ENCODE measurements at places on chromosomes 12 and 14.
A peak's percentile ranks its signal among the peaks of the same experiment; 100 is the strongest.

- no peak for DNase-seq
Observed at GRCh38 chr12:78684419-78684818, 180.2 kb upstream of the SYT1 start.

- no peak for DNase-seq
Observed at GRCh38 chr14:35362911-35363374, 41.6 kb downstream of the NFKBIA start.

GRCh38 chr12:67147447-67147846 is 121.7 kb upstream of the CAND1 start:
- DNase-seq, result no peak

- no peak for DNase-seq
Observed at GRCh38 chr14:97687944-97688630, 890.9 kb downstream of the VRK1 start.

DNA sequence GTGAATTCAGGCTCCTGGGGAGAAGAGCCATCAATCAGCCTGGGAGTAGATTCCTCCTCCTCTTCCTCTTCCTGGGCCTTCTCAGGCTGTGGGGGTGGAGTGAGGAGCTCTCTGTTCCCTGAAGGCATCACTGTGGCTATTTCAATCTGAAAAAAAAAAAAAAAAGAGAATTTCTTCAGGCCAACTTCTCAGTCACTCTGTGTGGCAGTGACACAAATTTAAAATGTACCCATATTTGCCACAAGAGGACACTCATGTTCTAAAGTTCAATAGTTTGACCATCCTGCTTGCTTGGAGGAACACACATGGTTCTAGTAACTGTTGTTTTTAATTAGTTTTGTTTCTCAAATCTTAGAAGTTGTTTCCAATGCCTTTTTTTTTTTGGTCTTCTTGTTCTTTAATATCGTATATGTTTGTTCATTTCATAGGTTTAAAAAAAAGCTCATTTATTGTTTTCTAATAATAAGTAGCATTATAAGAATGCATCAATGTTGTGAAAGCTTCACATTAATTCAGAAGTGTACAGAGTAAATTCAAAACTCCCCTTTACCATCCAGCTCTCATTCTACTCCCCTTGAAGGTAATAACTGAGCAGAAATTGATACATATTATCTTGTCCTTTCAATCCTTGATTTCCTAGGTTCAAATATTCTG is 23.3 kb upstream of the CCER1 start:
- DNase-seq, result no peak

GRCh38 chr12:39975374-39975918 is 130.4 kb downstream of the SLC2A13 start:
- no peak for DNase-seq

DNA sequence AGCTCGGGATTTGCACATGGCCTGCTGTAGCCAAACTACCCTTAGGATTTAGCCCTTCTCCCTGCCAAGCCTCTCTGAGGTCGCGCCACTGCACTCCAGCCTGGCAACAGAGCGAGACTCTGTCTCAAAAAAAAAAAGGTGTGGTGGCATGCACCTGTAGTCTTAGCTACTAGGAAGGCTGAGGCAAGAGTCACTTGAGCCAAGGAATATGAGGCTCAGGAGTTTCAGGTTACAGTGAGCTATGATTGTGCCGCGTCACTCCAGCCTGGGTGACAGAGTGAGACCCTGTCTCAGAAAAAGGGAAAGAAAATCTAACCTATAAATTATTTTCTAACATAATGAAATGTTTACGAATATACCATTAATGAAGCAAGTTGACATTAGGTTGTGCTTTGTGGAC is 29.7 kb downstream of the ESRRB start:
- no peak for DNase-seq

DNA sequence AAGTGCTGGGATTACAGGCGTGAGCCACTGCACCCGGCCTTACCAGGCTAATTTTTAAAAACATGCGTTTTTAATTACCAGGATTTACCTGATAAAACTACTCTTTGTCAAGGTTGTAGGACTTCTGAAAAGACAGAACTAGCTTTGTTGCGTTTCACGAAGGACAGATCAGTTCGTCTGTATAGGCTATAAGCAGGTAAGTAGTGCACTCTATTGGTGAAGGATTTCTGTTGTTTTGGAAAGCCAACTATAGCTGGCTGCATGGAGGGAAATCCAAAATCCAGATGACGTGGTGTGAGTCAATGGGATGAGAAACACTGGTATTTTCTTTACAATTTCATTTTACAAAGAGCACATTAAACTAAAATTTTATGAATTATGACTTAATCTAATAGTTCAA is 14.6 kb downstream of the GNPNAT1 start:
- DNase-seq, result no peak

DNA sequence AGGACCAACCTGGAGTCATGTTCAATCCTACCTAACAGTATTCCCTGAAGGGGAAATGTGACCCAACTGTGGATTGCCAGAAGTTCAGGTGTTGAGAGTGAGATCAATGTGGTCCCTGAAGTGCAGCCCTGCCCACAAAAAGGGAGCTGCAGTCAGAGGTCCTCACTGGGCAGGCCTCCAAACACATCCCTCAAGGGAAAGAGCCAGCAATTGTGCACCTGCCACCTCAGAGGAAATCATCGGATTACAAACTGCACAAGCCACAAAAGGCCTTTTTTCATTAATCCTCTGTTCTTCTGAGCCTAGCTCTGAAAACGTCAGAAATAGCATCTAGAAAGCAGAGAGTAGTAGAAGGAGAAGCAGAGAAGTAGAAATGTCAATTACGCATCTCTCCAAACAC is 10.8 kb upstream of the MDM1 start:
- no peak for DNase-seq

GRCh38 chr12:44696542-44696941 is 179.6 kb downstream of the NELL2 start:
- DNase-seq, result no peak

DNA sequence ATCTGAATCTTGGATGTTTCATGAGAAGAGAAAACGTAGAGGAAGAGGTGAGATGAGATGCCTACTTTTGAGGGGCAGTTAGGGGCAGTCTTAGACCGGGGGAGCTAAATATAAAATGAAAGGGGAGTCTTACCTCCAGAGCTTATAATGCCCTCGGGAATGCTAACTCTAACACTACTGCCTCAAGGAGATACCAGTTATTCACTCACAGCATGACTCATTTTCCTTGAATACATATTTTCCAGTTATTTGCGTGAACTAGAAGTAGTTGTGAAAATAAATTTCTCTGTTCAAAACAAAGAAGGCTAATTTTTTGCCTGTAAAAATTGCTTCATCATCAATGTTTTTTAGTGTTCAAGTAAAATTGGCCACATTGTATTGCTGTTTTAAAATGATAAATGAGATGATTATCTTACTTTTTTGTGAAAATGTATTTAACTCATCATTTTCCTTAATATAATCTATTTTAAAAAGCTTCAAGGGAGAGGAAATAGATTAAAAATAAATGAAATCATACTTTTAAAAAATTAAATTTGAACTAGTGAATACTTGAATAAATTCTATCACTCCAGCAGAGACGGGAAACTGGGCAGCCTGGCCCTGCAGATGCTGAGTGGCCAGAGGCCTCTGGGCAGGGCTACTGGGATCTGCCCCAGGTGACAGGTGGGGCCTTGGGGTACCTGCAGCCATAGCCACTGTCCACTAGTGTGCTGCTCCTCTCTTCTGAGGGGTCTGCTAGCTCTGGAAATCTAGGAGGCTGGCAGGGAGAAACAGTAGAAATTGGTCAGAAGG is 339.3 kb downstream of the EGLN3 start:
- no peak for DNase-seq

DNA sequence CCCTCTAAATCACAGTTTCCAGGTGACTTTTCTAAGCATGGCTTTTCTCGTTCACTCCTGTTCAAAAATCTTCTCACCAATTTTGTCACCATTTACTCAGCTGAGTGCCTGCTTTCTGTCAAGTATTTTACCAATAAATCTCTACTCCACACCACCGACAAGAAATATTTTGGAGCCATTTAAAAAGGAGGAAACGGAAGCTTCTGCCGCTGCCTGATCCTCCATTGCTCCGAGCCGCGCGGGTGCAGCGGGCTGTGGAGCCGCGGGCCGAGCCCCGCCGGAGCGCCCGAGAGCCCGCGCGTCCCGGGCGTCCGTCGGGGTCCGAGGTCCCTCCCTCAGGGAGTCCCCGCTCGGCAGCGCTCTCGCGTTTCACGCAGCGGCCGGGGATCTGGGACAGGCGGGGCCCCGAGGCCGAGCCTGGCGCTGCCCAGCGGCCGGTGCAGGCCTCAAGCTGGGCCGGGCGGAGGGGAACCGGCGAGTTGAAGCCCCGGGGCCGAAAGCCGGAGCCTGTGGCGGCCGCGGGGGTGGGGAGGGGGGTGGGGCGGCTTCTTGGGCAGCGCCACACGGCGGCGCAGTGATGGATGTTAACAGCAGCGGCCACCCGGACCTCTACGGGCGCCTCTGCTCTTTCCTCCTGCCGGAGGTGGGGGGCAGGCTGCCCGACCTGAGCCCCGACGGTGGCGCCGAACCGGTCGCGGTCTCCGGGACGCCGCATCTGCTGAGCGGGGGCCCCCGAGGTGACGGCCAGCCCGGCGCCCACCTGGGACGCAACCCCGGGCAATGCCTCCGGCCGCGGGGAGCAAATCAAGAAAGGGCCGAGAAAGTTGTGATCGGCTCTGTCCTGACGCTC is 1.1 kb upstream of the HEBP1 start:
- DNase-seq, result peak; percentile 19

- DNase-seq, result no peak
Observed at GRCh38 chr12:74563927-74564326, 26.3 kb downstream of the ATXN7L3B start.
